ENCODE measurements at places on chromosomes 7 and 10.
A peak's percentile ranks its signal among the peaks of the same experiment; 100 is the strongest.

DNA sequence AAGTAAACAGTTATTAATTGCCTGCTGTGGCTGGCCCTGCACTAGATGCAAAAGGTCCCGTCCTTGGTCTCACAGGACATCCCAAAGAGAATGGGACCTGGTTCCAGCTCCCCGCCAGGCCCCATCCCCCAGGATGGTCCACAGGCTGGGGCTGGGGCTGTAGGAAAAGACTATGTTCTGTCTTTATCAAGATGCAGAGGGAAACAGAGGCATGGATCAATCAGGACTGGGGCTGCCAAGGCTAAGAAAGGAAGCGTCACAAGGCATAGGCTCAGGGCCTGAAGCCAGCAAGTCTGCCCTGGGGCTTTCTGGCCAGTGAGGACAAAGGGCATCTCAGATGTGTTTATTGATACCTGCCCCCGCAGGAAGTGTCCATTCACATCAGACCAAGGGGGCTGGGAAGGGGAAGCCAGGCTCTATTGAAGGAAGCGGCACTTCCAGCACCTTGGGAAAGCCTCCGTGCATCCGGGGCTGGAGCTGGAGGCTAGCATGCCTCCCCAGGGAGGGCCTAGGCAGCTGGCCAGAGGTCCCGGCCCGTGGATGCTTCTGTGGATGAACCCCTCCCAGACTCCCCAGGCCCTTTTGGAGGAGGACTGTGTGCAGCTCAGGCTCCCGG lies 5.8 kb downstream of the VSIR start:
- DNase-seq = no peak

- no peak for DNase-seq
Observed at GRCh38 chr7:151139791-151140190, 27.7 kb downstream of the GBX1 start.

GRCh38 chr10:125811251-125811650 lies 11.8 kb downstream of the UROS start:
- DNase-seq = no peak

DNA sequence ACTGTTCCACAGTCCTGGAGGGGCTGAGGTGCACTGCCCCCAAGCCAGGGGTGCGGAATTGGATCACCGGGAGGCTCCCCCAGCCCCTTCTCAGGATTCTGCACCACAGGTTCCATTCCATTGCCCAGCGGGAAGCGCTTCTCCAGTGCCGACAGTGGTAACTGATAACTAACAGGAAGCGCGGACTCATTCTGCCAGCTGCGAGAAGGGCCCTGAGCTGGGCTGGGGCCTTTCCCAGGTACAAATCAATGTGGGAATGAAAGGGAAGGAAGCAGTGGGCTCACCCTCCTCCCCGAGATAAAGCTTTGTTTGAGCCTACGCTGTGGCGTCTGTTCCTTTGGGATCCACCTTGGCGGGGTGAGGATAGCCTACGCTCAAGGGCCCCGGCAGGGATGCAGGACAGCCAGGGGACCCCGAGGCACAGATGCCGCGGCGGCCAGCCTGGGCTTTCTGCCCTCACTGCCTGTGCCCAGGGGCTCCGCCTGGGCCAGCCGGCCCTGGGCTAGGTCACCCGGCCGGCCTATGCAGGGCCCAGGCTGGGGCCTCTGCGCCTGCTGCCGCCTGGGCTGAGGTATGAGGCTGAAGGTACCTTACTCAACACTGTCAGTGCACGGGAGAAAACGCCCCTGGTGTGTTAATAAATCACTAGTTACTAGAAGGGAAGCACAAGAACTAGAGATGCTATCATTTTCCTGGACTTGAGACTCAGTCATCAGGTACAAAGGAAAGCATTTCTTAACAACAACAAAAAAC lies 39.4 kb downstream of the EN2 start:
- no peak for DNase-seq

DNA sequence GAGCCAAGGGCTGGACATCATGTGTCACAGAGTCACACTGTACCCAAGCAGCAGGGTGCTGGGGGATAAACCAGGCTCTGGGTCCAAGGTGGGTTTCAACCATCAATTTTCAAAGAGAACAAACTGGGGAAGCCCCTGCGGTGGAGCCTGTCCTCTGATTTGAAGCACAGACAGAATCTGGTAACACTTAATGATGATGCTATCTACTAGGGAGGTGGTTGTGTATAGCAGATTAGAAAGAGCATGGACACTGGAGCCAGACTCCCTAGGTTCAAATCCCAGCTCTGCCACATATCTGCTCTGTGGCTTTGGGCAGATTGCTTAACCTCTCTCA lies 204.9 kb upstream of the ZMIZ1 start:
- DNase-seq = no peak

- DNase-seq = no peak
Observed at GRCh38 chr10:72086466-72087391, 1.6 kb downstream of the SPOCK2 start.

- DNase-seq = no peak
Observed at GRCh38 chr7:95974108-95974507, 201.8 kb downstream of the DYNC1I1 start.

GRCh38 chr10:87842776-87843497 lies 20.4 kb downstream of the KLLN start:
- DNase-seq = peak; percentile 42

DNA sequence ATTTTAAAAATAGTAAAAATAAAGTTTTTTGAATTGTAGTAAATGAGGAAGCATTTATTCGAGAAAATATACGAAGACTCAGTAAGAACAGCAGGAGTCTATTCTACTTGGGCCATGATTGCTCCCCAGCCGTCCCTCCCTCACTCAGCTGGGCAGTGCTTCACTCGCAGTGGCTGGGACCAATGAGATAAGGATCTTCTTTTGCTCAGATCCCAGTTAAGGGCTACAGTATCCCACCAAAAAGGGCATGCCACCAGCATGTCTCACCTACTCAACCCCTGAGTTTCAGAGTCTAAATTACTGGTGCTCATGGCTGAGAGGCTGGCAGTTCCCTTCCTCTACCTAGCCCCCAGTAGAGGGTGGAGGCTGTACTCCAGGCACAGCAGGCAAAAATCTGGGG lies 455.7 kb upstream of the PFKP start:
- DNase-seq = no peak

DNA sequence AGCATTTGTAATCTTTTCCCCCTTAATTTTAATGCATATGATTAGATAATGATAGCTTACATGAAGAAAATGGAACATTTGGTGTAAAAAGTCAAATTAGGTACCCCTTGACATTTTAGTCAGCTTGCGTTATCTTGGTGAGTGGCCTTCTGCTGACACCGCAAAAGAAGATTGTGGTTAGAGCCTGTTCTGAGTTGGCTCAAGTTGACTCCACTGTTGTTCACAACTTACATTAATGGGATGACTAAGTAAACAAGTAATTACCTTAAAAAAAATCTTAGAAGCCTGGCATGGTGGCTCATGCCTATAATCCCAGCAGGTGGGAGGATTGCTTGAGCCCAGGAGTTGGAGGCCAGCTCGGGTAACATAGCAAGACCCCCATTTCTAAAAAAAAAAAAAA lies 24.2 kb downstream of the TRRAP start:
- no peak for DNase-seq
